Daoy (cell line): ENCODE measurements at places on chromosomes 5 and 9. TPM values are rescaled to one million over a fixed set of nuclear protein-coding genes. Genes with fewer than 3 reads are reported as not detected.

DNA sequence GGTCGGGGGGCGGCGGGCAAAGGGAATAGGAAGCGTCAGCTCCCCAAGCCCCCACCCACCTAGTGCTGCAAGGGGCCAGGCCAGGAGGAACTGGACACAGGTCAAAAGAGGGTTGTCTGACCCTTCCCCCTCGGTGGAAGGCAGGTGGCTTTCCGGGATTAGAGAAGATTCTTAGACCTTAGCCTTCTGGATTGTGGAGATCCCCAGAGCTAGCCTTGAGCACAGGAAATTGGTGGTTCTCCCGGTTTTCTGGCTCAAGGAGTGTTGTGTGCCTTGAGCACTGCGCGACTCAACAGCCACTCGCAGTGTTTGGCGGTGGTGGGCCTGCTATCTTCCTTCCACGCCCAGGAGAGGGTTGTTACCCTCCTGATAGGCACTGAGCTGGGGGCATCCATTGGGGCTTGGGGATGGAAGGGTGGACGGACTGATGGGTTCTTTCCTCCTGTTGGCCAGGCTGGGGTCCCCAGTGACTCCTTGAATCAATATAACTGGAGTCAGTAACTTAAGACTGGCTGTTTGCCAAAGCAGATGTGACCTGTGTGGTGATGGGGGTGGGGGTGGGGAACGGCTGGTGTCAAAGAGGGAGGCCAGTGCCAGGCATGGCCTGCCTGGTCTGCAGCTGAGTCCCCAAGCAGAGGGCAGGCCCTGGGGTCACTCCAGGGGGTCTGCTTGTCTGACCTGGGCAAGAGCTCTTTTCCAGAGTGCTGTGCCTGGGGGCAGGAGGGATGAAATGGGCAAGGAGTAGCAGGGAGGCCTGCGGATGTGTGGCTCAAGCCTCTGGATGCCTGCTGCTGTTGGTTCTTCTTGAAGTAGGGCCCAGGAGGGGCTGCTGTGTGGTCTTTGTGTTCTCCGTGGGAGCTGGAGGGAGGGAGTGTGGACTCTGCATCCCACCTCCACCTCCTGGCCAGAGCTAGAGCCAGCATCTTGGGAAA lies 2.1 kb downstream of the FGF18 start:
- DNase-seq: no peak

DNA sequence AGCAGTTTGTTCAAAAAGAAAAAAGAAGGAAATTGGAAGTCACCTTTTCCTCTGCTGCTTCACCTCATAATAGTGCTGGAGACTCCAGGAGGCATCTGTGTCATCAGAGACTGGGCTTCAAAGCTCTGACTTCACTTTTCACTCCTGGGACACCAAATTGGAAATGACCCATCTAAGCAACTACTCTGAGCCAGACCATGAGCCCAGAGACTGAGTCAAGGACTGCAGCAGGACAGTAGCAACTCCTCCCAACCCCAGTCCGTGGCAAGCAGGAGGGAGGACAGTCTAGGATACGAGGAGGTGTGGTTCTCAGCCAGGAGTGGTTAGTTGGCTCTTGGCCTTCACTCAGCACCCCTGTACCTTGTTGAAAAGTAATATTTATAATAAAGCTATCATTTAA lies 131.5 kb downstream of the INSYN2B start:
- DNase-seq: no peak

- DNase-seq: peak; percentile 68
Measured at GRCh38 chr9:27408001-27408400, 111.1 kb upstream of the EQTN start.

Gene ASS1
- 84.5 and 86.7 TPM in 2 replicates for total RNA-seq

- no peak for DNase-seq
Measured at GRCh38 chr9:121344184-121344583, 25.9 kb downstream of the STOM start.

Gene ORM2
- not detected in 2 replicates for total RNA-seq

GRCh38 chr5:131297886-131298285 lies 34.0 kb downstream of the CDC42SE2 start:
- no peak for DNase-seq

GRCh38 chr5:111863801-111864200 lies 106.8 kb upstream of the NREP start:
- no peak for DNase-seq
